T-helper 9 cell (primary cell): ENCODE measurements at places on chromosomes 6 and 20.
A peak's percentile ranks its signal among the peaks of the same experiment; 100 is the strongest.

- no peak for DNase-seq
Measured at GRCh38 chr6:56036916-56037600, 161.7 kb upstream of the BMP5 start.

GRCh38 chr20:8305449-8305978, 173.4 kb downstream of the PLCB1 start:
- peak; percentile 68 for DNase-seq

DNA sequence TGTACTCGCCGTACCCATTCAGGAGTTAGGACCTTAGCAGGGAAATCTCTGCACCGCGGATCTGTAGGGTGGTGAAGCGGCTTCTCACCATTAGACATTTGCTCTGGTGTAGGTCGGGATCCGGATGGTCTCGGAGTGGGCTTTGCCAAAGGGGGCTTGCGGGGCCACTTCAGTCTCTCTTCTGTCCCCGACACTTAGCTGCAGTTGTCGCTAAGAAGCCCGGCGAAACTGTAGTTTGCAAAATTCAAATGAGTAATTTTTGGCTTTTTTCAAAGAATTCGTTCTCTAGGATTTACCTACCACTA, 433 bp downstream of the QRSL1 start:
- no peak for DNase-seq

GRCh38 chr6:100463630-100464161, 1.0 kb downstream of the SIM1 start:
- no peak for DNase-seq

GRCh38 chr20:18702736-18703135, 110.8 kb upstream of the SCP2D1 start:
- no peak for DNase-seq

- no peak for DNase-seq
Measured at GRCh38 chr6:65052626-65053025, 654.4 kb downstream of the EYS start.

GRCh38 chr6:41344876-41345275, 9.5 kb downstream of the NCR2 start:
- DNase-seq, result no peak

DNA sequence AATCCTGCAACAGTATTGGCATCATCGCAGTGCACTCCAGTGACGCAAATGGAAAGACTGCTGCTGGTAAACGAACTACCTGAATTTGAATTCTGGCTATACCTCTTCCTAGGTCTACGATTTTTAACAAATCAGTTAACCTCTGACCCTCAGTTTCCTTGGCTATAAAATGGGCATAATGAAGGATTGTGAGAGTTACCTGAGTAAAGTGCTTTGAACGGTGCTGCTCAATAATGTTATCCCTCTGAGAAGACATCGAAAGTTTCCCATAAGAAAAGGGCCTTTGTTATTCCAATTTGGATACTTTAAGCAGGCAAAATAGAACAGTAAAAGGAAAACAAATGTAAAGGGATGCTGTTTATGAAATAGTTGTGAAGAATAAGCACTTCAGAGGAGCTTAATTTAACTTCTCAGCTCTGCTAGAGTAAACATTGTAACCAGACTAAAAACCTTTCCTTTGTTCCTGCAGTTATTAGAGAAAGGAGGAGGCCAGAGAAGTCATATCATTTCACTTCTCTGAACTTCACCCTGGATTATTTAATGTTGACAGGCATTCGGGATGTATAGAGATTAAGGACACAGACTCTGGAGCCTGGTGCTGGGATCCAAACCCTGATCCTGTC, 5.8 kb downstream of the SGK1 start:
- no peak for DNase-seq

DNA sequence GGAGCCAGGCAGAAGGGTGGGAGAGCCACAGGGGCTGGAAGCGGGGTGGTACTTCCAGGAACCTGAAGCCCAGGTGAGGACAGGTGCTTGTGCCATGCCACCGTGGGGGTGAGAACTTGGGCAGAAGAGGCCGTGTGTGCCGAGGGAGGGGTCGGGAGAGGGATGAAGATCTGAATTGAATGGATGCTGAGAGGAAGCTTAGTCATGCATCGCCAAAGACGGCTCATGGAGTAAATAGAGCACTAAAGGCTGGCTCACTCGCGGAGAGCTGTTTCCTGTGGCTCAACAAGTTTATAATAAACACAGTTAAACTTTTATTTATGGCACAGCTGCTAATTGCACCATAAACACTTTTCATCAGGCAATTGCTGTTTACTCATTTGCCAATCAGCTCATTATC, 21.7 kb upstream of the MYT1 start:
- no peak for DNase-seq

GRCh38 chr6:1702580-1703051, 92.9 kb downstream of the FOXC1 start:
- DNase-seq, result no peak

DNA sequence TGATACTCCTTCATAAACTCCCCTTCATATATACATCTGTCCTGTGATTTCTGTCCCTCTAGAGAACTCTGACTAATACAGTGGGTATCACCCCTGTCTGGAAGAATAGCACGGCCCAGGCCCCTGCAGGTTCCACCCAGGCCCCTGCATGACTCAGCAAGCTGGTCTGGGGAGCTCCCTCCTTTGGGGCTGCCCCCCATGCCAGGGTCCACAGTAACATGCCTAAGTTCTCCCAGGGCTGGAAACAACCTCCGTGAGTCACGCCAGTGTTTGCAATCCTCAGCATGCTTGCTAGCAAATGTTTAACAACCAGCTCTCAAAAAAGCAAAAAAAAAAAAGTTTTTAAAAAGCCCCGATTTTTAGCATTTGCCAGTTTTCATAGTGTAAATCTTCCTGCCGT, 134.3 kb upstream of the CDH4 start:
- DNase-seq, result no peak

DNA sequence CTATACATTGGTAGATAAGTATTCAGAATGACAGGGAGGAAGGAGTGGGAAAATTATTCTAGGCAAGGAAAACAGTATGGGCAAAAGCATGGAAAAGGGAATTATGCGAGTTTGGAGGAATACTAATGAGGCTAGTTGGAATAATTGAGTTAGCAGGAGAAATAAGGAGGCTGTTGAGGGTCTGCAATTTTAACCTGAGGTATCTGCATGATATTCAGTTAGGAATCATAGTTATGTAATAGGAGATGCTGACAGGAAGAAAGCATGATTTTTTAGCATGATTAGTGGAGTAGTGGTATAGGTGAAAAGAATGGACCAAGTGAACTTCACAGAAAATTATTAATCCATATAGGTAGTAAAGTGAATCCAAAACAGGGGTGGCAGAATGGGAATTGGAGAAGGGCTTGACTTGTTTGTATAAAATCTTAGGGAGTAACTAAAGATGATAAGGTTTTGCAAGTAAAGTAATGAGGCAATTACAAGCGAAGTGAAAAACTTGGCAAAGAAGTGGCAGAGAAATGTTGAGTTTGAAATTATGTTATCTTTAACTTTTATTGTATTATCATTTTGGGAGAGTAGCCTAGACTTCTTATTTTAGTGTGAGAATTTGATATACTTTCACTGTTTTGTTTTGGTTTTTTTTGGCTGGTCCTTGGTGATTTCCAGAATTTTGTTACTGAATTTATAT, 5.7 kb downstream of the STXBP5 start:
- DNase-seq, result no peak

DNA sequence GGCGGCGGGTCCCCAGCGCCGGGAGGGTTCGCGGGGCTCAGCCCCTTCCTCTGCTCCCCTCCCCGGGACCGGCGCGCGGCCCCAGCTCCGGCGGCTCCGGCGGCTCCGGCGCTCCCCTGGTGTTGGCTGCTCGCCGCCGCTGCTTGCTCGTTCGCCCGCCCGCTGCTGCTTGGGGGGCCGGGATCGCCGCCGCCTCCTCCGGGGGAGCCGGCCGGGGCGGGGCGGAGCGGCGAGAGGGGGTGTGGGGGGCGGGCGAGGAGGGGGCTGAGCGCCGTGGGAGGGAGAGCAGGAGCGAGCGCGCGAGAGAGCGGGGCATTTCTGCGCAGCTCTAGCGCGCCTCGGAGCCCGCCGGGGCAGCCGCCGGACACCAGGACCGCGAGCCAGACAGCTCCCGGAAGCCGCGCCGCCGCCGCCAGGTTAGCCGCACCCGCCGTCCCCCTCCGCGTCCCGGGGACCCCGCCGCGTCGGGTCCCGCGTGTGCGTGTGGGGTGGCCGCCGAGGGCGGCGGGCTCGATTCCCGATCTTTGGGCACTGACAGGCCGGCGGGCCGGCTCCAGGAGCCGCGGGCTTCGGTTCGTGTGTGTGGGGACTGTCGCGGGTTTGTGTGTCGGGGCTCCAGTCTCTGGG, 62.0 kb upstream of the EPB41L1 start:
- DNase-seq, result no peak

- DNase-seq, result no peak
Measured at GRCh38 chr20:3705970-3706739, 6.2 kb downstream of the SIGLEC1 start.

DNA sequence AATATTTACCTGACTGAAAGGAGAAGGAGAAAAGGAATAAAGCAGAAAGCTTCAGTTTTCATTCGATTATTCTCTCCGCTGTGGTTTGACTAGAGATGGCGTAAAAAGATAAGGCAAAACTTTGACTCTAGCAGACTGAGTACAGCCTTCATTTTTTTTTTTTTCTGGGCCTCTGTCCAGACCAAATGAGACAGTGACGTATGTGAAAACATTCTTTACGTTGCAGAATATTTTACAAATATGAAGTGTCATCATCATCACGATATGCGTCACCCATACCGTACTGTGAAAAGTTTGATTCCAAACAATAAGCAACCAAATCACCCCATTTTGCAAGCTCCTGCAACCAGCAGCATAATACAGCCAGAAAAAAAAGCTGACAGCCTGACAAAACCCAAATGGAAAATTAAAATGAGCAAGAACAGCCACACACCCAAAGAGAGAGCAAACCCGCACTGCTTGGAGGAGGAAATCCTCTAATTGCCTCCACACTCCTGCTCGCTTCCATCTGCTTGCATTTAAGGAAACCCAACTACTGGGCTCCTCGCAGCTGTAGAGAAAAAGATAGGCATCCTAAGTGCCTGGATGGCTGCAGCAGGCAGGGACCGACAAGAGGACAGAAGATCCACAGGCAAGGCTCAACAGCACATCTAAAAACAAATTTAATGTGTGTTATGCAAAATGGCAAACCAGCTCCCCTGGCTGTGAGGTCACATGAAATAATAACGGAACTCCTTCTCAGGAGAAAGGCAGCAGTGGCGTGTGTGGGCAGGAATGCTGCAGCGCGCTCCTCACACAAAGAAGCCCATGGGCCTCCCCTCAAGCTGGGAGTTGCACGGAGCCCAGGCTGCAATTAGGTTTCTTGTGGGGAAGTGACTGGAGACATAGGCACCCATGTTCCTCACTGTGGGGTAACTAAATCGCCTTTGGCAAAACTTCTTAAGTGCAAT, 113.1 kb downstream of the FYN start:
- DNase-seq, result no peak

- no peak for DNase-seq
Measured at GRCh38 chr20:44576297-44576696, 6.1 kb upstream of the PKIG start.
